Activated naive CD8-positive, alpha-beta T cell treated with anti-CD3 and anti-CD28 coated beads, Interleukin-2, amount 10 ng/mL, durations not matched to agents 7 days and 5 days (primary cell): ENCODE measurements at places on chromosomes 5 and 9.

- no peak for DNase-seq
- no peak overlapping the region for H3K4me3 ChIP-seq
- peaks cover 5% of the 10 kb centered on the region for H3K27me3 ChIP-seq
- H3K4me1 ChIP-seq: no peaks in the 10 kb centered on the region
- no peaks in the 10 kb centered on the region for H3K36me3 ChIP-seq
Measured at GRCh38 chr9:99601571-99602111, 220.0 kb upstream of the NR4A3 start.

- no peaks in the 10 kb centered on the region for H3K36me3 ChIP-seq
- no peak for DNase-seq
- no peak overlapping the region for H3K27ac ChIP-seq
- H3K27me3 ChIP-seq: no peaks in the 10 kb centered on the region
- no peaks in the 10 kb centered on the region for H3K4me1 ChIP-seq
Measured at GRCh38 chr5:71943874-71944273, 163.4 kb upstream of the MAP1B start.

DNA sequence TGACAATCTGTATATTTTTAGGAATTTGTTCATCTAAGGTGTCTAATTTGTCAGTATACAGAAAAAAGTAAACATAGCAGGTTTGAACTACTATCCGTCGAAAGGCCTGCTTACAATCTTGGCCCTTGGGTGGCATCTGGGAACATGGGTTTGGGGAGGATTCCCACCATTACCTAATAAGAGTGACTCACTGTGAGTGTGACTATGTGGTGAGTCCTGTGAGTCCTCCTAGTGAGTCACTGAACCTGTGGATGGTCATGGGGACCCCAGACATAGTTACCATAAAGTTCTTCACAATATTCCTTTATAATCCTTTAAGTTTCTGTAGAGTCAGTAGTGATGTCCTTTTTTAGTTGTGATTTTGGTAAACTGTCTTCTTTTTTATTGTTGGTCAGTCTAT, 37.0 kb downstream of the RNF130 start:
- H3K36me3 ChIP-seq: peaks cover 25% of the 10 kb centered on the region
- H3K4me3 ChIP-seq: no peak overlapping the region
- H3K4me1 ChIP-seq: no peaks in the 10 kb centered on the region

- peak overlapping the region; percentile 45 for H3K4me3 ChIP-seq
- peaks cover 11% of the 10 kb centered on the region for H3K4me1 ChIP-seq
- no peak for DNase-seq
- H3K27me3 ChIP-seq: no peaks in the 10 kb centered on the region
- peaks cover 2% of the 10 kb centered on the region for H3K36me3 ChIP-seq
- no peak overlapping the region for H3K27ac ChIP-seq
Measured at GRCh38 chr9:137411260-137411644, 11.7 kb downstream of the EXD3 start.

GRCh38 chr5:179963375-179963774, 55.7 kb upstream of the TBC1D9B start:
- DNase-seq: no peak
- H3K27ac ChIP-seq: no peak overlapping the region
- no peak overlapping the region for H3K4me3 ChIP-seq
- no peaks in the 10 kb centered on the region for H3K27me3 ChIP-seq
- no peaks in the 10 kb centered on the region for H3K4me1 ChIP-seq

GRCh38 chr5:60376860-60377259, 323.1 kb downstream of the DEPDC1B start:
- DNase-seq: no peak
- no peaks in the 10 kb centered on the region for H3K36me3 ChIP-seq
- no peaks in the 10 kb centered on the region for H3K4me1 ChIP-seq
- no peak overlapping the region for H3K27ac ChIP-seq
- no peaks in the 10 kb centered on the region for H3K27me3 ChIP-seq

DNA sequence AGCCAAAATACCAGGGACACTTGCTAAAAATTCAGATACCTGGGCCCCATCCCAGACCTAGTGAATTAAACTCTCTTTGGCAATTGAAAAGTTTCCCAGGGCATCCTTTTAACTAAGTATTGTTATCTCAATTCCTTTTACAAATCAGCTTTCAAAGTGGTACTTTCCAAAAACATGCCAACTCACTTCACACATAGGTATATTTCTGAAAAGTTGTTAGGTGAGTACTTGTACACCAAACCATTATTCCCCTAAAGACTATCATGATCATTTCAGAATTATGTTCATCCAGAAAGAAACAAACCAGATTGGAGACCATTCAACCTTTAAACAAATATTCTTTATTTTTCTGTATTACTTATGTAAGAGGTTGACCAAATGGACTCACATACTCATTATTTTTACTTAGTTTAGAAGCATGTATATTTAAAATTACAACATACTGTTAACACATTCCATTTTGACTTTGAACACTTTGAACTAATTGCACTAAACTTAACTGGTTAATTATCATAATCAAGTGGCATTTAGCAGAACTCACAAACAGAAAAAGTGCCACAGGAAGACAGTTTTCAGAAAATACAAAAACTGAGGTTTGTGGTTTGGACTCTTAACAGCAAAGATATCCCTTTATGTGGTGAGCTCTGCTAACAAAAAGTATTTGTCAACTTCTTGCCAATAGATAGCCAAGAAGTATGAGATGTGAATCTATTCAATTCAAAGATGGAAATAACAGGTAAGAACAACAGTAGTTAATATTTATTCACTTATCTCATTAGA, 40.7 kb downstream of the KIAA0825 start:
- no peaks in the 10 kb centered on the region for H3K27me3 ChIP-seq
- no peak for DNase-seq
- peaks cover 33% of the 10 kb centered on the region for H3K4me1 ChIP-seq
- peak overlapping the region; percentile 56 for H3K4me3 ChIP-seq

- no peaks in the 10 kb centered on the region for H3K27me3 ChIP-seq
- H3K27ac ChIP-seq: no peak overlapping the region
- no peaks in the 10 kb centered on the region for H3K36me3 ChIP-seq
- no peaks in the 10 kb centered on the region for H3K4me1 ChIP-seq
- no peak overlapping the region for H3K4me3 ChIP-seq
- no peak for DNase-seq
Measured at GRCh38 chr5:144315994-144316634, 145.4 kb downstream of the KCTD16 start.

DNA sequence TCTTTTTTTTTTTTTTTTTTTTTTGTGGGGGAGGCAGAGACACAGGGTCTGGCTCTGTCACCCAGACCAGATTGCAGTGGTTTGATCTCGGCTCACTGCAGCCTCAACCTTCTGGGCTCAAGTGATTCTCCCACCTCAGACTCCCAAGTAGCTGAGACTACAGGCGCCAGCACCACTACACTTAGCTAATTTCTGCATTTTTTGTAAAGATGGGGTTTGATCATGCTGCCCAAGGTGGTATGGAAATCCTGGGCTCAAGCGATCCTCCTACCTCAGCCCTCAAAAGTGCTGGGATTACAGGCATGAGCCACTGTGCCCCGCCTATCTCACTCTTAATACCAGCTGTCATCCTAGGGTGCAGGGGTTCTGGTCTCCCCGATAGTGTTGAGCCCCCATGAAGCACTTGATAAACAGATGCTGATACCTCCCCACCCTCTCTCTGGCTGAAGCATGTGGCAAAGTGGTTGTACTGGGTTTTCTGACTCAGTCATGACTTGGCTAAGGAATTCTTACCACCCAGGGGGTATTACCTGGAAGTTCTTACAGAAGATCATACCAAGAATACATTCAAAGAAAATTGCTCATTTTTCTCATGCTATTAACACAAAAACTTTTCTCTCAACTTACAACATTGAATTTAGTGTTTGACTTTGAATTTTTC, 110.2 kb upstream of the DAPK1 start:
- no peak overlapping the region for H3K27ac ChIP-seq
- no peak overlapping the region for H3K4me3 ChIP-seq
- H3K4me1 ChIP-seq: no peaks in the 10 kb centered on the region
- no peak for DNase-seq

- peaks cover 34% of the 10 kb centered on the region for H3K4me1 ChIP-seq
- no peaks in the 10 kb centered on the region for H3K27me3 ChIP-seq
- peak overlapping the region; percentile 89 for H3K4me3 ChIP-seq
- H3K27ac ChIP-seq: peak overlapping the region; percentile 98
- DNase-seq: peak; percentile 49
- H3K36me3 ChIP-seq: no peaks in the 10 kb centered on the region
Measured at GRCh38 chr9:123339666-123340510, 16.1 kb upstream of the CRB2 start.

GRCh38 chr5:159807586-159807985, 108.7 kb upstream of the ADRA1B start:
- no peak overlapping the region for H3K27ac ChIP-seq
- peaks cover 1% of the 10 kb centered on the region for H3K4me1 ChIP-seq
- H3K27me3 ChIP-seq: peaks cover 18% of the 10 kb centered on the region
- no peak overlapping the region for H3K4me3 ChIP-seq

- peak overlapping the region; percentile 90 for H3K4me3 ChIP-seq
- peaks cover 20% of the 10 kb centered on the region for H3K4me1 ChIP-seq
- H3K27ac ChIP-seq: no peak overlapping the region
- DNase-seq: no peak
- H3K36me3 ChIP-seq: peaks cover 15% of the 10 kb centered on the region
Measured at GRCh38 chr5:111755942-111756381, 1.0 kb downstream of the NREP start.

GRCh38 chr9:127396253-127396807, 639 bp upstream of the SLC2A8 start:
- peaks cover 70% of the 10 kb centered on the region for H3K27me3 ChIP-seq
- H3K4me3 ChIP-seq: peak overlapping the region; percentile 58
- peaks cover 13% of the 10 kb centered on the region for H3K4me1 ChIP-seq

GRCh38 chr9:85859765-85860164, 81.2 kb upstream of the NAA35 start:
- H3K27me3 ChIP-seq: no peaks in the 10 kb centered on the region
- H3K4me1 ChIP-seq: no peaks in the 10 kb centered on the region
- DNase-seq: no peak
- no peak overlapping the region for H3K4me3 ChIP-seq

- H3K27me3 ChIP-seq: no peaks in the 10 kb centered on the region
- no peak for DNase-seq
- H3K36me3 ChIP-seq: no peaks in the 10 kb centered on the region
- H3K4me3 ChIP-seq: no peak overlapping the region
- no peak overlapping the region for H3K27ac ChIP-seq
Measured at GRCh38 chr9:9091387-9091786, 1291.8 kb upstream of the DMAC1 start.

GRCh38 chr9:91275655-91276054, 86.1 kb downstream of the AUH start:
- no peak overlapping the region for H3K4me3 ChIP-seq
- no peaks in the 10 kb centered on the region for H3K27me3 ChIP-seq
- H3K27ac ChIP-seq: no peak overlapping the region
- peaks cover 4% of the 10 kb centered on the region for H3K4me1 ChIP-seq
- peaks cover 1% of the 10 kb centered on the region for H3K36me3 ChIP-seq

DNA sequence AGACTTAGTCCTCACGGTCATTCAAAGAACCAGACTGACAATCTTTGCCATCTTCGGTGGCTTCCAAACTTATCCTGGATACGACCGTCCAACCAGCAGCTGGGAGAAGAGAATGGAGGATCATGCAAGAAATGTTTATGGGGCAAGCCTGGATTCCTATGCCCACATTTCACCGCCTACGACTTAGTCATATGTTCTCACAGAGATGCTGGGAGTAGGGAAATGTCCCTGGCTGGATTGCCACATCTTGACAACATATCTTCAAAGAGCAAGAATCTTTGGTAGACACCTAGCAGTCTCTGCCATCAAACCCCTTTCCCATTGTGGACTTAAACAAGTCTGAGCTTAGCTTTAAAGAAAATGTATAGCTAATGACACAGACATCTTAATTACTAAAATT, 5.0 kb downstream of the MED7 start:
- peaks cover 24% of the 10 kb centered on the region for H3K4me1 ChIP-seq
- peaks cover 48% of the 10 kb centered on the region for H3K36me3 ChIP-seq

DNA sequence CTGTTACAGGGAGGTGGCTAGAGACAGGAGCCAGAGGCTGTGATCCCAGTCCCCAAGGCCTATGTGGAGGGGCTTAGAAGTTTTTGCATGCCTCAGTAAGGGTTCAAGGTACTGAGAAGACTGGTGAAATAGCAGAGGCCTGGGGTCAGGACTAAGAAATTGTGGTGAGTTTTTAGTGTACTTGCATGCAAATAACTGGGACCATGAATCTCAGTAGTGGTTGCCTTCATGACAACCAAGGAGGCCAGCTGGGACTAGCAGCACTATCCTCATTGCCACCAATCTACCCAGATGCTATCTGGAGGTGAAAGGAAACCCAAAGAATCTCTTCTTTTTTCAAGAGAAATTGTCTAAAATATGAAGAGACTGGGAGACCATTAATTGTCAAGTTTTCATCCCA, 395.1 kb downstream of the CETN3 start:
- H3K4me1 ChIP-seq: no peaks in the 10 kb centered on the region
- H3K36me3 ChIP-seq: no peaks in the 10 kb centered on the region
- no peak overlapping the region for H3K4me3 ChIP-seq
- no peak overlapping the region for H3K27ac ChIP-seq

GRCh38 chr9:81266086-81266485, 423.3 kb downstream of the TLE1 start:
- H3K4me1 ChIP-seq: no peaks in the 10 kb centered on the region
- H3K27me3 ChIP-seq: no peaks in the 10 kb centered on the region
- no peak for DNase-seq
- H3K4me3 ChIP-seq: no peak overlapping the region

DNA sequence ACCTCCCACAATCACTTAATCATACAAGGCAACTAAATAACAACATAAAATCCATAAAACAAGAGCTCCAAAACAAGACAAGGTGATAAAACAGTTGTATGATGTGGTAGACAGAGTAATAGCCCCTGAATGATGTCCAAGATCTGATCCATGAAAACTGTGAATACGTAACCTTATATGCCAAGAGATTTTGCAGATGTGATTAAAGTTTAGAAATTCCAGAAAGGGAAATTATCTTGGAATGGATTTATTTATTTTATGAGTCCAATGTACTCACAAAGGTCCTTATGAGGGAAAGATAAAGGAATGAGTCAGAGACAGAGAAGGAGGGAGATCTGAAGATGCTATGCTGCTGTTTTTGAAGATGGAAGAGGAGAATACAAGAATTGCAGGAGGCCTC, 1775.7 kb upstream of the C9orf72 start:
- H3K27me3 ChIP-seq: no peaks in the 10 kb centered on the region
- DNase-seq: no peak
- no peak overlapping the region for H3K27ac ChIP-seq
- H3K4me3 ChIP-seq: no peak overlapping the region
- H3K4me1 ChIP-seq: no peaks in the 10 kb centered on the region

DNA sequence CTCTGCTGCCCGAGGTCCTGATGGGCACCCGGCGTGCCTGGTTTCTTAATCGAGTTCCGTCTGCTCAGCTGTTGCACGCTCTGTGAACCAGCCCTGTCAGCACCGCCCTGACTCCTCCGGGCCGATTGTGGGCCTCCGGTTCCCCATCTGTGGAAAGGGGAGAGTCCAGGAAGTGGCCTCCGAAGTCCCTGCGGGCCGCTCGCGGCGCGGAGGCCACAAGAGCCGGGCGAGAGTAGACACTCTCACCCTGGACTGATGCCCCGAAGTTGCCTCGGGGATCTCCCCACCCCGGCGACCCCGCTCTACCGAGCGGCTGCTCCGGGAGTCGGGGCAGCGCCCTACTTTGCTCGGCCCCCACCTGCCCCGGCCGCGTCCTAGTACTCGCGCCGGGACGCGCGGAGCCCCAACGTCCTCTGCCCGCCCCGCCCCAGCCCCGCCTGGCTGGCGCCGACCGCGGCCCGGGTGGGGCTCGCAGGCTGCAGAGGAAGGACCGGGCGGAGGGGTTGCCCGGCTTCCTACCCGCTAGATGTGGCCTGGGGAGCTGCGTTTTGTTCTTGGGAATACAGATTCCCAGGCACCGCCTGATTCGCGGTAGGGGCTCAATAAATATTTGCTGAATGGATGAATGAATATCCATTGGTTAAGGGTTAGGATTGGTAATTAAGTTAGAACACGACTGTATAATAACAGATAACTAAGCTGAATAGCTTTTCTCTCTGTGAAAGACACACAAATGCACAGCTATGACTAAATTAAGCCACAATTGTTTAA, 935 bp upstream of the ZNF367 start:
- peak; percentile 86 for DNase-seq
- H3K4me3 ChIP-seq: peak overlapping the region; percentile 90
- H3K36me3 ChIP-seq: peaks cover 6% of the 10 kb centered on the region
- no peaks in the 10 kb centered on the region for H3K27me3 ChIP-seq
